ENCODE measurements at places on chromosomes 6 and 20. TPM values are rescaled to one million over a fixed set of nuclear protein-coding genes. Genes with fewer than 3 reads are reported as not detected.

TNF gene
- total RNA-seq, result not detected

ID4 gene
- total RNA-seq, result 49.3 TPM

ACTL10 gene
- total RNA-seq, result 1.7 TPM

PTGIS gene
- 42.8 TPM for total RNA-seq

GPX5 gene
- total RNA-seq, result not detected

HCRTR2 gene
- total RNA-seq, result not detected

PIGT gene
- total RNA-seq, result 52.1 TPM

KCNK16 gene
- total RNA-seq, result not detected

TRIM40 gene
- total RNA-seq, result not detected

RBBP8NL gene
- total RNA-seq, result not detected

SYTL3 gene
- total RNA-seq, result 1.9 TPM

PRIM2 gene
- total RNA-seq, result 219 TPM

RAE1 gene
- total RNA-seq, result 32.1 TPM

TNFRSF6B gene
- total RNA-seq, result 5.4 TPM

GLP1R gene
- total RNA-seq, result not detected

KCNB1 gene
- total RNA-seq, result 6.1 TPM

HSPA12B gene
- total RNA-seq, result 0.22 TPM

WDR27 gene
- total RNA-seq, result 28.5 TPM

FUT9 gene
- not detected for total RNA-seq

CAPN11 gene
- total RNA-seq, result not detected

CDKN1A gene
- total RNA-seq, result 284 TPM

VGLL2 gene
- not detected for total RNA-seq

CCDC170 gene
- total RNA-seq, result 2.8 TPM

DACT2 gene
- total RNA-seq, result 3.3 TPM

TFAP2A gene
- 0.39 TPM for total RNA-seq

RNGTT gene
- total RNA-seq, result 25.1 TPM

RBM24 gene
- 0.39 TPM for total RNA-seq

Data from articular chondrocyte of knee joint (primary cell).